Caco-2 (cell line): ENCODE measurements at places on chromosomes 13 and 19. TPM values are rescaled to one million over a fixed set of nuclear protein-coding genes. Genes with fewer than 3 reads are reported as not detected.

GRCh38 chr13:73633817-73634460, 500.3 kb downstream of the KLF12 start:
- no peak for DNase-seq

DNA sequence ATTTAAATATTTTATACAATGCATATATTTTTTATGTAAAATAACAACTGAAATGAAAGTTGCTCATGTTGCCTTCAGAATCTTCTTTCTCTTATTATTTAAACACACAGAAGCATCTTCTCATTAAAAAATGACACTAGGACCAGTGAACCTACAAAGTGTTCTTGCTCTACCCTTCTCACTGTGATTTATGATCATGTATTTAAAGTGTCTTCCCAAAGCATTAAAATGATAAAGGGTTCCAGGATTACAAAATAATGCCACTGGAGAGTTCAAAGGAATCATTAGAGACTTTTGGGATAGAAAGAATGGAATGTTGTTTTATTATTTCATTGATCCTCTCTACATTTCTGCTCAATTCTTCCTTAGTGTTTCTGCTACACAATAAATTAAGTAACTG, 643.6 kb upstream of the SLITRK1 start:
- DNase-seq = no peak

DNA sequence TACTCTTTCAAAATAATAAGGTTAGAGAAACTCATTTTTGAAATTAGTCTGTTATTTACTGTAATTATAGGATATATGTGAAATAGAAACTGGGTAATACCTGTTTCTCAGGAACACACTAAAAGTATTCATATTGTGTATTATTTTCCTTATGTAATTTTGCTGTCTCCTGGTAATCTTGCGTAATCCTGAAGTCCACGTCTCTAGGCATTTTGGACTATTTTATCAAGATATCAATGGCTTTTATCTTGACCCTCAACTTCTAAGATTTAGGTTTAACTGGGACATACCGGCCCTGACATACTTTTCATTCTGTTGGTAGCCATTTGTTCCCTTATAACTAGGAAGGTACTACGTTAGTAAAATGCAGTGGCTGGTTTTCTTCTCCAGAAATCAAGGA, 80.3 kb downstream of the PAN3 start:
- no peak for DNase-seq

GRCh38 chr19:1809678-1810077, 2.4 kb downstream of the ATP8B3 start:
- no peak for DNase-seq

The RB1 gene
- total RNA-seq = 24.1 and 24.3 TPM in 2 replicates

DNA sequence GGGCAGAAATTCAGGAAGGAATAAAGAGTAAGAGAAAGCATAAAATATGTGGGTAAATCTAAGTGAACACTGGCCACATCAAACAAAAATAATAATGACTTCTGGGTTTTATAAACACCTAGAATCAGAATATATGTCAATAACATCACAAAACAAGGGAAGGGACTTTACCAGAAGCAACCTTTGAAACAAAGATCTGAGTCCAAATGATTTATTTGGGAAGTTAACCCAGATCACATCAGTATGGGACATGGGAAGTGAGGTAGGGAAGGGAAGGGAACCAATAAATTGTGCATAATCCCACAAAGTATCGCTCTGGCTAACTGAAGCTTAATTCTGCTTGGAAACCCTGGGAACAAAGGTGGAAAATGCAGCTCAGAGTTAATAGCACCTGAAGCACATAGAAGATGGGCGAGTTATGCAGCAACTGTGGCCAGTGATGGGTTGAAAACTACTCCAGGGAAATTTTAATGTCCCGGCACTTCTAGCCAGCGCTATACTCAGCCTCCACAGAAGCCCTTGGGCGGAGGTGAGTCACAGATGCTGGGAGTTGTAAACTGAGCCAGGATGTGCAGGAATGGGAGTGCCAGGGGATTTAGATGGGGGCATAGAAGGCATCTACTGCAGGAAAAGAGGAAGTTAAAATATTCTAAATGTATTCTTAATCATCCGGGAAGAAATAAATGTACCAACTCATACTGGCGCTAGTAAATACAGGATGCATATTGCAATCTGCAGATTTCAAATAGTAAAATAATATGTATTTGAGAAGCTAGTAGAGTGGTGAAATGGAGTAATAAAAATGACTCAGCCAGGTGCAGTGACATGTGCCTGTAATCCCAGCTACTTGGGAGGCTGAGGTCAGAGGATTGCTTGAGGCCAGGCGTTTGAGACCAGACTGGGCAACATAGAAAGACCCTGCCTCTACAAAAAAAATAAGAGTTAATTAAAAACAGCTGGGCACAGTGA, 34.2 kb upstream of the CEBPG start:
- DNase-seq = no peak

GRCh38 chr19:51156710-51157109, 14.6 kb downstream of the SIGLEC7 start:
- no peak for DNase-seq
